ENCODE measurements at places on chromosomes 4 and X.

DNA sequence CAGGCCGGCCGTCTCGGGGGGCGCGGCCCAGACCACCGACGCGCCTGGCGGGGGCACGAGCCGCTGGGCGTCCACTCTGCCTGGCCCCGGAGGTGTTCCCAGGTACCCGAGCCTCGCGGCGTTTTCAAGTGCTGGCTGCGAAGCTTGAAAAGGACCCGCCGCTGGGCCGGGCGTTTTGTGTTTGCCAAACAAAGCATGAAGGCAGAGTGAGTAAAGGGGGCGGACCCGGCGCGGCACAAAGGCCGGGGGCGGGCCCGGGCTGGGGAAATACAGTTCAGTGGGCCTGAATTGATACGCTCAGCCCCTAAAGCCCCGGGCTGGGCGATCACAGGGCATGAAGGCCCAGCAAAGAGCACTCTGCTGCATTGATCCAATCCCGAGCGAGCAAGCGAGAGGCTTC is 65.4 kb downstream of the SOX3 start:
- peak; percentile 22 for DNase-seq

DNA sequence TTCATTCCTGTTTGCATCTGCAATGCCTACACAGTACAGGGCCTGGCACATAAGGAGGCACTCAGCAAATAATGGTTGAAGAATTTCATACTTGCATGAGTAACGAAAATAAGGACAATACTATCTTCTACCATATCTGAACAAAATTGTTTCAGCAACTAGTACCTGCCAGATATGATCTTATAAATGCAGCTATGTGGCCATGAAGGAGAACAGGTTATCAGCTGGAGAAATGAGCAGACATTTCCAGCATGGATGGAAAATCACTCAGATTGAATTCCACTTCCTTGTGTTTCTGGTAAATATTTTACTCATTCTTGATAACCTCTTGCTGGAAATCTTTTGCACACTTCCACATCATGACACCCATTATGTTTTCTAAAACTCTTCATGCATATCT is 204.0 kb downstream of the ADAMTS3 start:
- no peak for DNase-seq

- DNase-seq = no peak
These were observed 30.9 kb upstream of the HSD17B13 start for GRCh38 chr4:87353592-87353991.

DNA sequence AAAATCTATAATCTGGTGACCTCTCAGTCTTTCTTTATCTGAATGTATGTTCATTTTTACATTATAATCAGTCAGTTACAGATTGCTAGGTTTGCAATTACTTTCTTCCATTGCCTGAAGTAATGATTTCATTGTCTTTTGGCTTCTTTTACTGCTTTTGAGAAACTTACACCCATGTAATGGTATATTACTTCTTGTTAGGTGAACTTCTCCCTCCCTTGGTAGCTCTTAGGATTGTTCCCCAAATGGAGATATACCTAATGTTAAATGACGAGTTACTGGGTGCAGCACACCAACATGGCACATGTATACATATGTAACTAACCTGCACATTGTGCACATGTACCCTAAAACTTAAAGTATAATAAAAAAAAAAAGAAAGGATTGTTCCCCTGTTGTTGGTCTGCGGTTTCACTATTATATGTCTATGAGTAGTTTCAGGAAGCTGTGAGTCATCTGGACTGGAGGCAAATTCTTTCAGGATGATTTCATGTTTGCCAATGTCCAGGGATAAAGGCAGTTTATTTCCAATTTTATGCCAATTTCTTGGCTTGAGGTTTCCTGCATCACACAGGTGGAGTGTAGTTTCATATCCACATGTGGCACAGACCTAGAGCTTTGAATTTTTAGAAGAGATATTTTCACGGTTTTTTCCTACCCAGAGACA is 21.8 kb downstream of the SPANXC start:
- DNase-seq = no peak

GRCh38 chr4:138414202-138414601 is 172.1 kb upstream of the SLC7A11 start:
- DNase-seq = no peak

DNA sequence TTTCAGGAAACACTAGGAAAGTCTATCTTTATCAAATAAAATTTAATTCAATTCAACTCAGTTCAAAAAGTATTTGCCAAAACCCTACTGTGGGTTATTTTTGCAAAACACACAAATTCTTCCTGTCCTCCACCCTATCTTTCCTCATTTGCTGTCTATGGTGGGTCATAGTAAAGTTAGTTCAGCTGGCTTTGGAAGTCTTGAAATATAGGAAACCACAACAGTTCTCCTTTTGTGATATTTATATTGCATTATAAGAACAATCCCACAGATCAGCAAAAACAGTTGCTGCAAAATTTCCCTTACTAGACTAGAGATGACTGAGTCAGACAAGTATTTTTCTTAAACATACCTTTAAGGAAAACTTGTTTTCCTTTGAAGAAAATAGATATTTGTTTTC is 22.2 kb downstream of the CYBB start:
- no peak for DNase-seq

DNA sequence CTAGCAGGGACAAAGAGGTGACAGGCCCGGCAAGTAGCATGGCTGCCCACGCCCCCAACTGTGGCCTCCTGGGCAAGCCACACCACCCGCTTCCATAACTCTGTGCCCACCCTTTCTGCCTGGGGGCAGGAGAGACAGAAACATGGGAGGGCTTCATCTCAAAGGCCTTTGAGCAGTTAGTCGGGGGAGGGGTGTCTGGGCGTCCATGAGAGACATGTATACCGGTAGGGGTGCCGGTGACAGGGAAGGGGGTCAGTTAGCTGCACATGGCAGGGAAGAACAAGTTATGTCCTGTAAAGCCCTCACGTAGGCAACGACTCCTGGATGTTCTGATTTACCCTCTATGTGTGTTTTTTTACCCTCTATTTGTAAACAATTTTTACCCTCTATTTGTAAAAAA is 9.3 kb downstream of the PDZD4 start:
- DNase-seq = no peak

DNA sequence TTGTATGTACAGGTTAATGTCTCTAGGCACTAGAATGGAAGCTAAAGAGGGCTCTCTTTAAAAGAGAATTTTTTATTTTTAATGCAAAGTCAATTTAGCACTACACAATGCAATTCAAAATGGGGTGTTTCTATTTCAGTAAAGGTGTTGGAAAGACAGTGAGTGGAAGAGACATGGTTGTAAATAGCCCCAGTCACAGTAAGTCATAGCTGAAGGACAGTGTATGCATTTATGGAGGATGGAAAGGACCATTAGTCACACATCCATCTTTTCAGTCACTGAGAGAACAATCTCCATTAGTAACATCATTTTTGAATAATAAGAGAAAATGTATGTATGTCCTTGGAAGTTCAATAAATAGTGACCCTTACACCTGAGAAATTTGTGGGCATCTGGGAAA is 148.0 kb downstream of the PDHA2 start:
- DNase-seq = no peak

DNA sequence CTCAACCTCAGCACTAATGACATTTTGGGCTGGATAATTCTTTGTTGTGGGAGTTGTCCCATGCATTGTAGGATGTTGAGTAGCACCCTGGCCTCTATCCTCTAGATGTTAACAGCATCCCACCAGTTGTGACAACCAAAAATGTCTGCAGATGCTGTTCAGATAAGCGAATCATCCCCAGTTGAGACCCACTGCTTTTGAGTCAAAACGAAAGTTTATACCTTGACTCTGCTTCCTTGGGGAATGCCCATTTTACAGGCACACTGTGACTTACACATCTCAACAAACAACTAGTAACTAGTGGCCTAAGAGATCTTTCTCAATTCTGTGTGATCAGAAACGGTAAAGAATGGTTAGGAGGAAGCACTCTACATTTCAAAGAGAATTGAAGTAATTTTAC is 37.0 kb downstream of the SEPSECS start:
- no peak for DNase-seq

DNA sequence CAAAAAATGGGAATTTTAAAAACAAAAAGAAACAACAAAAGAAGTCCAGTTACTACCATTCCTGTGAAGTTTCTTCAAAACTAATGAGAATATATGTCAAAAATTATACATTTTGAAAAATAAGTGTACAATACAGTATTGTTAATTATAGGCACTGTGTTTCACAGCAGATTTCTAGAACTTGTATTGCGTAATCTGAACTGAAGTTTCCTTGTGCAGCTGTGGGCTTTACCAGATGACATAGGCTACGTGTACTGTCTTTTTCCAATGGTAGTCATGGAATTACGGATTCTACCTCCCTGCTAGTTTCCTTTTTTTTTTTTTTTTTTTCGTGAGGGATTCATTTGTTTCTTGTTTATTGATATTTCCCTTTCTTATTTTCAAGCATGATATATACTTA is 113.8 kb upstream of the GABRA2 start:
- DNase-seq = no peak

- no peak for DNase-seq
These were observed 39.7 kb upstream of the OGT start for GRCh38 chrX:71493111-71493613.

GRCh38 chrX:48992341-48992740 is 9.7 kb downstream of the GRIPAP1 start:
- DNase-seq = no peak

- no peak for DNase-seq
These were observed 210.5 kb upstream of the NEIL3 start for GRCh38 chr4:177099211-177099610.

- DNase-seq = no peak
These were observed 54.6 kb upstream of the TENM3 start for GRCh38 chr4:182188622-182189021.

- no peak for DNase-seq
These were observed 33.4 kb upstream of the MAGEC2 start for GRCh38 chrX:142238536-142238935.

GRCh38 chrX:49271341-49271740 is 1.7 kb downstream of the PPP1R3F start:
- no peak for DNase-seq

DNA sequence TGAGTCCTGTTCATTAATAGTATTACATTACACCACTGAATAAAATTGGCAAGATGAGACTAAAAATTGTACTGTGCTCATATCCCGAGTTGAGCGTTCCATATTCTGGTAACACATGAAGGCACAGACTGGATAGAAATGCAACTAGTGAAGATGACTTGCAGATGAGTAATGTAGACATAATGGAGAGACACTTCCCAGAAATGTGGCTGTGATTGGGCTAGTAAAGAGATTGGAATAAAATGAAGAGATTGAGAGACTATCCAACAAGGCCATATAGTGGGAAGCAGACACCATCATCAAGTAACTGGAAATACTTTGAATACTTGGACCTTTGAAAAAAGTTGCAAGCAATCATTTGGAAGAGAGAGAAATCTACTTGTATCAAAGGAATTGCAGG is 77.3 kb downstream of the DCAF8L1 start:
- no peak for DNase-seq

DNA sequence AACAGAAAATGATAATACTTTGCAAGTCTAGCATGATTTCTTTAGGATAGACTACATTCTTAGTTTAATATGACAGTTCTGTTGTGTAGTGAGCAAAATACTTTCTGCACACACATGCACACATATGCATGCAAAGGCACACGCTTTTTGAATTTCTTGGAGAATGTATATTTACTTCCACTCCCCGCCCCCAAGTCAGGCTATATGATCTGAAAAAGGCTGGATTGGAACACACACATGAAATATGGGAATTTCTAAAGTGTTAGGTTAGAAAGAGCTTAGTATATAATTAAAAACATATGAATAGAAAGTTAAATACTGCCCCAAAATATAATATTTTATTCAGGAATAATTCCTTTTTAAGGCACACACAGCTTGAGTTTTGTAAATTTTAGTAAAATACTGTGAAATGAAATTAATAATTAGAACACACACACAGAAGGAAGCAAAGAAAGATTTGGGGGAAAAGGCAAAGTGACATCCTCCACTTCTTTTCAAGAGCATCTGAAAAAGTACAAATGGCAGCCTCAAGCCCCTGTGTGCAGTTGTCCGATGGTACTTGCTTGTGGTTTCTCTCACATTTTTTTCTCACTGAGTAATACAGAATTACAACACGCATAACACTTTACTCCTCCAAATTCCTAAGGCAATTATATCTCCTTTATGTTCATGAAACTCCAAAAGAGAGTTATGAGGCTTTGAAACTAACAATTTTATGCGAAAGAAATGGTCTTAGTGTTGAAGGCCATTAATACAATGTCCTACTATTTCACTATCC is 228.9 kb upstream of the ETNPPL start:
- no peak for DNase-seq

DNA sequence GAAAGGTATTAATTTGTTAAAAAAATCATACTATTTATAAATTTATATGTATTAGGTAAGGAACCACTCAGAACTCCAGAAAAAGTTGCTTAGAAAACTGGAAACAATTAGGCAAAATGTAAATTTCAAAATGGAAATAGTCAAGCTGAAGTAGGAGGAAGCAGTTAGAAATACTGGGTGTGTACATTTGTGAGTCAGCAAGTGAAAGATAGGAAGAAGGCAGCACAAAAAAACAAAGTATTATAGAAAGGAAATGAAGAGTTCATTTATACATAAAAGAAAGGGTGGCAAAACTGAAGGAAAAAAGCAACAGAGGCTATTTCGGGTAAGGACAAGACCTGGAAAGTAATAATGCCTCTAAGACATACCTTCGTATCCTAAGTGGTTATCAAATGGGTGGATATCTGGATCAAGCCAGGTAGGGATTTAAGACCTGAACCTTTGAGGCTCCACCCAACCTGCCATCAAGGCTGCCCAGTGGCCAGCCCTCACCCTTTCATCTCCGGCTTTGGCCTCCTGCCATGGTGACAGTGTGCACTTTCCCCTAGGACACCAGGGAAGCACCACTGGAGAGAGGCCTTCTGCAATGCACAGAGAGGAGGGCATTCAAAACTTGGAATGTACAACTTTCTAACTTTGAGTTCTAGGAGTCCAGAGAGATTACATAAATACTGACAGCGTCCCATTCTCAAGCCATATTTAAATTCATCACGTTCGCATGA is at the start of gene LRRC66:
TSS of gene LRRC66 (minus strand) at position 428 of the 722 bp plus-strand sequence. CDS start 2,750 bp downstream, outside the sequence.
- no peak for DNase-seq

- DNase-seq = no peak
These were observed 89.6 kb downstream of the SORCS2 start for GRCh38 chr4:7281691-7282665.

- DNase-seq = no peak
These were observed 435.3 kb downstream of the ZIC3 start for GRCh38 chrX:138001226-138001625.

GRCh38 chr4:104064646-104065577 is 345.1 kb upstream of the TACR3 start:
- peak; percentile 59 for DNase-seq

- no peak for DNase-seq
These were observed 125.8 kb upstream of the STX18 start for GRCh38 chr4:4667622-4668081.

DNA sequence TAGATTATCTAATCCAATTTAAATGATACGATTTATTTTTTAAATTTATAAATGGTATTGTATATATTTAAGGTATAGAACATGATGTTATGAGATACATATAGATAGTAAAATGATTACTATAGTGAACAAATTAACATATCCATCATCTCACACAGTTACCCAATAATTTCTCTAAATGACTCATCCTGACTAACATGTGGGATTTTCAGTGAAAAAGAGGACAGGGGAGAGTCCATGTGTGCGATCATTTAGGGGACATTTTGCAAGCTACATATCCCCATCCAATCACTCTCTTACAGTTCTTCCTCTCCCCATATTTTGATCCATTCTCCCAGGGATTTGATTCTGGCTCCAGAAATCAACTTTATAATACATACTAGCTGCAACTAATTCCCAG is 88.2 kb downstream of the ABCB7 start:
- DNase-seq = no peak

- DNase-seq = no peak
These were observed 249.2 kb downstream of the MID1IP1 start for GRCh38 chrX:39050427-39050826.

GRCh38 chr4:142291299-142292050 is 554.6 kb downstream of the INPP4B start:
- DNase-seq = no peak
